ENCODE measurements at places on chromosomes 7 and 10.

DNA sequence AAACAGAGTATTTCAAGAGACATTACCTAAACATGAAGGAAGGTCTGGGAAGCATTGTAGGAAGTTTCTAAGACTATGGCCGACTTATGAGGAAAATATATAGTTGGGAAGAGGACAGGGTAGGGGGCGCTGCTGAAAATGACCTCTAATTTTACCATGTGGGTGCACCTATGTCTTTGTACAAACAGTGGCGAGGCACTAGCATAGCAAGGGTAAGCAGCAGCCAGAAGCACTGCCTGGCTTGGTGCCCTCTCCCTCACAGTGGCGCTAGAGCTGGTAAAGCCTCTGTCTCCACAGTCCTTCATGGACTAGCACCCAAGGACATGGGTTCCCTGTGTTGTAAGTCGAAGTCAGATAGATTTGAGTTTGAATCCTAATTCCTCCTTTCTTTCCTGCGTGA, 461.2 kb downstream of the INHBA start:
- DNase-seq = no peak

GRCh38 chr10:72068901-72069446, 19.4 kb downstream of the SPOCK2 start:
- DNase-seq = no peak

- DNase-seq = no peak
Observed at GRCh38 chr7:30116771-30117170, 18.0 kb upstream of the MTURN start.

DNA sequence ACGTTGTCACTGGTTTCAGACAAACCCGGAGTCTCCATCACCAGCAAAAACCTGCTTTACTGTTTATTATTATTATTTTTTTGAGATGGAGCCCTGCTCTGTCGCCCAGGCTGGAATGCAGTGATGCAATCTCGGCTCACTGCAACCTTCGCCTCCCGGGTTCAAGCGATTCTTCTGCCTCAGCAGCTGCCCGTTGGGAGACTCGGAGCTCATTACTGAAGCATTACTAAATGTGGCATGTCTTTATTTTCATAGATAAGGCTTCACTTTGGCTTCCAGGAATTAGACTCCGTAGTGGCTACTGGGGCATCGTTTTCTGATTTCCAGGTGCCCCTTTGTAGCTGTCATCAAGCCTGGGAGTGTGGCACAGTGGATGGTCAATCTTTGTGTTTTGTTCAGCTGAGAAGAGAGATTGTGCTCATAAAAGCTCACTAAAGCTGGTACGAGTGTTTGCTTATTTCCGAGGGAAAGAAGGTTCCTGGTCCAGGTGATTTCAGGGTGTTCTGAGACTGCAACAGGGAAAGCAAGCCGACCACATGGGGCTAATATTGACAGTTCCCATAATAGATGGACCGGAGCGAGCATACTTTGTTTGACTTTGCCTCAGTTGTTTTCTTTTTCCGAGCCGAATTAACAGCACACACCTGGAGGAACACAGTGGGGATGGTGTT, 163.1 kb downstream of the CAMK1D start:
- no peak for DNase-seq

- DNase-seq = no peak
Observed at GRCh38 chr7:134755422-134756022, 23.9 kb upstream of the CALD1 start.
